ENCODE measurements at places on chromosomes 5 and 9.

- DNase-seq: no peak
These were observed 13.2 kb upstream of the SLC25A48 start for GRCh38 chr5:135821061-135821801.

GRCh38 chr5:31421806-31422586 is 109.9 kb downstream of the DROSHA start:
- no peak for DNase-seq

GRCh38 chr5:90472783-90473395 is 1.7 kb downstream of the MBLAC2 start:
- no peak for DNase-seq

DNA sequence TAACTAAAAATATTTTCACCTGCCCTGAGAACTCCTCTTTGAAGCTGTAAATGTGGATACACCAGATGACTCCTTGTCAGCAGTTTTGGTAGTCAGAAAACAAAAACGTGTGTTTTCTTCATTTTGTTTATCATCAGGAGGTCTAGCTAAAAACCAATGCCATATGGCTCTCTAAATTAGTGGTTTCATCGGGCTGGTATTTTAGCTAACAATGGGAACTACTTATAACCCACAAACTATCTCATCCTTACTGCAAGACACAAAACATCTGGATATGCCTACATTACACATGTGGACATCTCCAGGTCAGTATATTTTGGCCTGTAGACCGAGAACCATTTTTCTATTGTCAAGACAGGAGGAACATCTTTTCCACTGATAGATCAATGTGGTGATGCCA is 56.2 kb downstream of the GAS1 start:
- no peak for DNase-seq

DNA sequence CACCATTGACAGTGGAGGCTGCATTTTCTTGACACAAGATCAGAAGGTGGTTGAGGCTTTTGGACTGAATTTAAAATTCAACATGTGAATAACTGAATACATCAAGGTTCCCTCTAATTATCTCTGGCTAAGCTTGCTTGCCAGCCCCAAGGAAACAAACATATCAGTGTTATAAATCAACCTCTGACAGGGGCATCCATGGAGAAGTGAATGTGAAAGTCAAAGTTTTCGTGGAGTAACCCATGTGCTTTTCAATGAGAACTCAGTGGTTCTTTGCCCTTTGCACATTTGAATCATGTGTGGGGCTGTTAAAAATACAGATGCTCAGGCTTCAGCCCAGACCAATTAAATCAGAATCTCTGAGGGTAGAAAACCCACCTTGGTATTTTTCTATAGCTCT is 128.9 kb downstream of the LRRC70 start:
- no peak for DNase-seq

DNA sequence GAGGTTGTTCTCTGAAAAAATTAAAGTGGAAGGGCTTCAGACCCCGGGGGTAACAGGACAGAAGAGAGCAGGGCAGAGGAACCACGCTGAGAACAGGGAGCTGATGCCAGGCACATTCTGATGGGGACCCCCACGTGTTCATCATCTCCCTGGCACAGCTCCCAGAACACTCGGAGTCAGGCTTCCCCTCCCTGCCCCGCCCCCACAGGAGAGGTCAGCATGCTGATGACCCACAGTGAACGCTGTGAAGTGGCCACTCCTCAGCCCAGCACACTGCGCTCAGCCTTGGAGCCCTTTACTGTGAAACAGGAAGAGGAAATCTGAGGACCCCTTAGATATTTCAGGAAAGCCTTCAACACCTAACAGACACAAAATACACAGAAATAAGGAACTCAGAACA is 16.4 kb downstream of the RETREG1 start:
- no peak for DNase-seq

DNA sequence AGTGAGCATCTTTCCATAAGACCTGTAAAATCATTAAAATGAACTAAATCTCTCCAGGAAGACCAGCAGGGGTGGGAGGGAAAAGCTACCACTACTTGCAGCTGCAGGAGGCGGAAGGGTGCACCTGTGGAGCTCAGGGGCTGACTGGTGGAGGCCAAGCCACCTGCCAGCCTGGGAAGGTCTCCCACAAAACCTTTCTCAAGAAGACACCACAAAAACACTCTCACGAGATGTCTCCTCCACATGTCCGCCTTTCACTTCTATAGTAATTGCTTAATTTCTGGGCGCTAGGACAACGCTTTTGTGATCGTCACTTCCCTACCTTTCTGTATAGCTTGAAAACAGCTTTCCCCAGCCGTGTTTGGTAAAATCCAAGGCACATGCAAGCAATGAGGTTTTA is 114.4 kb downstream of the ROR2 start:
- no peak for DNase-seq

DNA sequence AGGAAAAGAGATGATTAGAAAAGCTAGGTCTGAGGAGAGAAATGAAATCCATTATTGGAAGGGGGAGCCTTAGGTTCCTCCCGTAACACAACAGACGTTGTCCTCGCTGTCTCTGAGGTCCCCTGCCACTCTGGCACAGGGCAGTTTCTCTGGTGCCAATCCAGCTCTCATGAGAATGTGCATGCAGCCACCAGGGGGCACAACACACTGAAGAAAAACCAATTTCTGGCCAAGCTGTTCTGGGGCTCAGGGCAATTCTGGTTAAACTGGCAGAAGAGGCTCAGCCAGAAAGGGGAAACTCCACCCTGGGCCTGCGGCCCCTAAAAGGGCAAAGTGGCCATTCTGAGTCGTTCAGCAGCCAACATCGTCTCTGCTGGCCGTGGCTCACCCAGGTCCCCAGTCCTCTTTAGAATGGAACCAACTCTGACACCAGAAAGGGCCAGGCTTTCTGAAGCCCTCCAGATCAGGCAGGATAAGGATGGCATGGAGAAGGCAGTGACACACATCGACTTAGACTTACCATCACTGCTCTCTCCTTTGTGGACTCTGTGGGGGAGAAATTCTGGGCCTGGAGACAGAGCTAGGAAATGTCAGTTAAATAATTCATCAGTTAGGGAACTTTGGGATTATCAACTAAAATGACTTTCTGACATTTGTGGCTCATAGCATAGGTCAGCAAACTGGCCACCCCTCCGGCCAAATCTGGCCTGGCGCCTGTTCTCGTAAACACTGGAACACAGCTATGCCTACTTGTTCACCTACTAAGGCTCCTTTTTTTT is 58.5 kb upstream of the GOLPH3 start:
- peak; percentile 67 for DNase-seq
